ENCODE measurements at places on chromosomes 4 and X.

GRCh38 chr4:81806485-81806884 lies 334.8 kb upstream of the RASGEF1B start:
- DNase-seq: no peak

DNA sequence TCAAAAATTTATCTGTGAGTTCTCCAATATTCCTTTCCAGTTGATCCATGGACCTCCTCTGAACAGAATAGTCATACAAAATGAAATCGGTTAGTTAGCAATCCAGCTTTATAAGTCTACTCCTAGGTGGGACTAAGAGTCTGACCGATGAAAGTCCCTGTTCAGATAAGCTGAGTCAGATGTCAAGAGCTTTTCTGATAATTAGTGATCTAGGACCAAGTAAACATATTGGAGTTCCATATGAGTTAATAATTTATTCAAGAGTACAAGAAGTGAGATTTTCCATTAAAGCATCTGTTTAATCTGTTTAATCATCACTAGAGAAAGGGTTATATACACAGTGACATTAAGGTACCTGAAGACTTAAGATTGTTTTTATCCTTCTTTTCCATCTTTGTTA lies 74.7 kb downstream of the UGT8 start:
- no peak for DNase-seq

GRCh38 chr4:140257461-140258305 lies 103.7 kb upstream of the MAML3 start:
- peak; percentile 42 for DNase-seq

GRCh38 chr4:150593996-150594395 lies 12.0 kb downstream of the MAB21L2 start:
- DNase-seq: no peak

DNA sequence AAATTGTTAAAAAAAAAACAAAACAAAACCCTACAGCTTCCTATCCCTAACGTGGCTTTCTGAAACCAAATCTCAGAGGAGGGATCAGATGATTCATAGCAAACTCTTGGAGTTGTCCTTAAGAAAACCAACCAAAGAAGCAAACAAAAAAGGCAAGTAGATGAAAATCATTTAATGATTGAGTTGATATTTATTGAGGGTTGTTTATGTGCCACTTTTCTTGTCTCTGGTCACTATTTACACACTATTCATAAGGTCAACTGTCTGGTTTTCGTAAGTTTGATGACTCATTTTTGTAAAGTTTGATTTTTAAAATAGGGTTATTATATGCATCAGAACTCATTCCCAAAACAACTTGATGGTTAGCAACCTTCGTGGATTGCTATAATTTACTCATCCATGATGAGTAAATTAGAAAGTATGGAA lies 133.4 kb downstream of the UNC5C start:
- DNase-seq: no peak

DNA sequence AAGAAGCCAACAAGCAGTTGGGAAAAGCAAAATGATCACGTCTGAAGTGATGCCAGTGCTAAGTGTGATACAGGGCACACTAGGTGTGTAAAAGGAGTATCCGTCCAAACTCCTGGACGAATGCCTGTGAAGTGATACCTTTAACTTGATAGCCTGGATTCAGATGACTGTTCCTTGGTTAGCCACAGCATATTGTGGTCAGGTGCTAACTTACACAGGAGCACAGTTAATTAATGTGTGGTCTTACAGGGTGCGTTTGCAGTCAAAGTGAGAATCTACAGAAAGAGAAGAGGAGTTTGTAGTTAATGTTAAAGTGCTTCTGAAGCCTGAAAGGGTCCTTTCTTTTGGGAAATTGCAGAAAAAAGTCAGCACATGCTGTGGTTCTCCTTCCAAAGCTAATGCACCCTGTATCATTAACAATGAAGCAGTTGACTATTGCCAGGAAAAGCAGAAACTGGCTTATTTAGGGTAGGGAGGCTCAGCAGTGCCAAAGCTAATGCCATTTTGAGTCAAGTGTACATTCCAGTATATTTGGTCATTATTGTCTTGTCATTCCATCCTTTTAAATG lies 61.1 kb downstream of the DCLK2 start:
- no peak for DNase-seq

GRCh38 chr4:174216799-174217272 lies 66.6 kb downstream of the FBXO8 start:
- DNase-seq: no peak

GRCh38 chr4:82515705-82516104 lies 46.1 kb downstream of the TMEM150C start:
- no peak for DNase-seq

- no peak for DNase-seq
Observed at GRCh38 chrX:38558686-38559085, 2.7 kb upstream of the TSPAN7 start.

- no peak for DNase-seq
Observed at GRCh38 chrX:17038277-17038676, 91.8 kb downstream of the REPS2 start.

DNA sequence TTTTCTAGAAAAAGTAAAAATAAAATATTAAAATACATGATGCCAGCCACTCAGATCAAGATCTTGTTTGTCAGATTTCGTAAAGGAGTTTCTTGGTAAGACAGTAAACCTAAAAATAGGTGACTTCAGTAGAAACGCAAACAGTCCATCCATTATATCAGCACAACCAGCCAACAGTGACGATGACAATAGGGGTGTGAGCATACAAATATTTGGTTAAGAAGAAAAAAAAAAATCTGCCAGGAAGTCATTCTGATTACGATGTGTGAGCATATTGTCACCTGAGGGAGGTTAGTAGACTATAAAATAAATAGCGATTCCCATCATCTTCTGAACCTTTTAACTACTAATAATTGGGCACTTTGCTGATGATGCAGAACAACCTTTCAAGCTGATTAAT lies 37.6 kb downstream of the SLC7A11 start:
- DNase-seq: no peak

- DNase-seq: no peak
Observed at GRCh38 chrX:110414679-110415439, 56.2 kb downstream of the RTL9 start.

DNA sequence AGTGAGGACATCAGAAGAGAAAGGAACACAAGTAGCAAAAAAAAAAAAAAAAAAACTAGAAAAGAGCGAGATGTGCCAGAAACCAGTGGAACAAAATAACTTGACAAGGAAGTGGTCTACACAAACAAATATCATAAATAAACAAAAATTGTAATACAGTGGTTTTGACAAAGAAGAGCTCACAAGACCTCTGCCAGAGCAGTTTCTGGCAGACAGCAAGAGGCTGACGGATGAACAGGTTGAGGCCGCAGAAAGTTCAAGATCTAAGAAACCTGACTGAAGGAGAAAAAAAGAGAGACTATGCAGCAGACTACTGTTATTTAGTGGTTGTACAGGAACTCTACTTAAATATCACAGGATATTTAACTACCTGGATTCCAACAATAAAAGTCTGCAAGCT lies 66.2 kb downstream of the MAB21L2 start:
- no peak for DNase-seq

GRCh38 chrX:77160301-77160700 lies 286.9 kb upstream of the FGF16 start:
- no peak for DNase-seq

DNA sequence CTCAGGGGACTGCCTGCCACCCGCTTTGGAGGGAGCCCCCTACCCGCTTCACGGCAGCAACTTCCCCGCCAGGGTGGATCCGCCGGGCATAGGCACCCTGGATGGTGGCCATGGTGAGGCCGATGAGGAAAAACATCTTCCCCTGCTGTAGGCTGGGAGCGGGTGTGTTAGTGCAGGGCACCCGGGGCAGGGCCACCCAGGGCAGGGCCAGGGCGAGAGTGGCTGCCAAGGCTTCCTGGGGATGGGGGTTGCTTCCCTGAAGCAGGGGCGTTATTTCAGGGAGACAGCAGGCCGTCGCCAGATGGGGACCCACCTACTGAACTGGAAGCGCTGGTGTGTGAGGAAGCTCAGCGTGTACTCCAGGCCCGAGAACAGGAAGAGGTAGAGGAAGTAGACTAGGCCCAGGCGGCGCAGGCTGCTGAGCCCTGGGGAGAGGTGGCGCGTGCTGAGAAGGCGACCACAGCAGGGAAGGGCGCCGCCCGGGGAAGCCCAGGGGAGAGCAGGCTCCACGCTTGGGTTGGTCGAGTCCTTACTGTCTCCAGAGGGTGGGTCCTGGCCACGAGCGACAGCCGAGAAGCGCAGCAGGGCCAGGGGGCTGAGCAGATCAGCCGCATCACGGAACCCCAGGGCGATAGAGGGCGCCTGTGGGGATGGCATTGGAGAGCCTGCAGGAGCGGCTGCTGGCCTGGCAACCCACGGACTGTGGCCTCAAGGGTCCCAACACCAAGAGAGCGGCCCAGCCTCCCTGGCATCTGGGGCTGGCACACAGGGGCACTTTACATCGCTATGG lies 31.5 kb downstream of the NOP14 start:
- no peak for DNase-seq

- peak; percentile 16 for DNase-seq
Observed at GRCh38 chrX:130825525-130825924, 77.5 kb downstream of the ENOX2 start.

DNA sequence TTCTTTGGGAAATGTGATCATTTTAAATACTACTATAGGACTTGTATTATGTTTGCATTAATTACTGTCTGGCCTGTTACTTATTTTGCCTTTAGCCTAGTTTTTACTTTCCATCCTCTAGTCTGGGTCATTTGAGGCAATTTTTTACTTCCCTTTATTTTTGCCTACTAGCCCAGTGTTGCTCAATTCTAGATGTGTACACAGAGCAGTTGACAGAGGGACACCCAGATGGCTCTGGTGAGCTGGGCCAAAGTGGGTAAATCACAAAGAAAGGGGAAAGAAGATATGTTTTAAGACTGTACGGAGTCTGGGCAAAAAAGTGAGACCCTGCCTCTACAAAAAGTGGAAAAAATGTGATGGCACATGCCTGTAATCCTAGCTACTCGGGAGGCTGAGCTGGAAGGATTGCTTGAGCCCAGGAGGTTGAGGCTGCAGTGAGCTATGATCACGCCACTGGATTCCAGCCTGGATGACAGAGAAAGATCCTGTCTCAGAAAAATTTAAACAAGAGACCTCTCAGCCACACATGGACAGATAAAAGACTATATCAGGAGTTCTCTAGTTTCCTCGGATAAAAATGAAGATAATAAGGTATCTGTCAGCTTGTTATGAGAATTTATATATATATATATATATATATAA lies 35.7 kb downstream of the APOO start:
- DNase-seq: no peak

- DNase-seq: no peak
Observed at GRCh38 chr4:177322266-177322665, 12.6 kb downstream of the NEIL3 start.

DNA sequence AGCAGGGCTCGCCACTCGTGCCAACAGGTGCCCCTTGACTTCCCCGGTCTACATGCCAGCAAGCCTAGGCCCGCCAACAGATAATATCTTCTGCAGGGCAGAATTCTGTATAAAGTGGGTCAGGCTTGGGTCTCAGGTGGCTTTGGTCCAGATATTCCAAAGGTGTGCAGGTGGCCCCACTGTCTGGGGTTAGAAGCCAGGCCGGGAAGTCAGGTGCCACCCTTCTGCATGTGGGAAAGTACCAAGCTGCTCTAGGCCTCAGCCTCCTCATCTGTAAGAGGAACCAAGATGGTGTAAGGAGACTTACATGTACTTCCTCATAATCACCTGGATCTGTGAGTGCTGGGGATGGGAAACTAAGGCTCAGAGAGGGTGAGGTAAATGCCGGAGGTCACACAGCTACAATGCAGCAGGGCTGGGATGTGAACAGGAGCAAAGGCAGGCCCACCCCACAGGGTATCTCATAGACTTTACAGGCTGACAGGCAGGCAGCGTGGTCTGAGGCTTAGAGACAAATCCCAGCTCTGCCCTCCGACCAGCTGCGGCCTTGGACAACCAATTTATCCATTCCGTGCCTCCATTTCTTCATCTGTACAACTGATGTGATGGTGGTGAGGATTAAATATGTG lies 35.9 kb downstream of the WDR1 start:
- DNase-seq: no peak

GRCh38 chr4:107719922-107720722 lies at the start of gene PAPSS1:
Gene PAPSS1 (minus strand): TSS chr4:107720234. CDS start chr4:107720179, 55 bp downstream.
- peak; percentile 93 for DNase-seq

DNA sequence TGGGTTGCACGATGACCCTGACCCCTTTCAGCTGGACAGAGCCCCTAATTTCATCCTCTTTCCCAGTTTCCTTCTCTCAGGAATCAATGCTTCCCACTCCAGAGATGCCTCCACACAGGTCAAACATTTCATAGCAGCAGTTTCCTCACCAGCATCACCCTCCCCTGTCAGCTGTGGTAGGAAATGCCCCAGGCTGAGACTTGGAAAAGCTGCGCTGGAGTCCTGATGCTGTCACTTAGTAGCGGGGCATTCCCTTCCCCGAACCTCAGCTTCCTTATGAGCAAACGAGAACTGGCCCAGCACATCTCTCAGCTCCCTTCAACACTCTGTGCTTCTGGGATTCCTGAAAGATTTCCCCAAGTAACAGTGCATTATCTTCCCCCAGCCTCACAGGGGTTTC lies 2.7 kb downstream of the GJB1 start:
- no peak for DNase-seq

DNA sequence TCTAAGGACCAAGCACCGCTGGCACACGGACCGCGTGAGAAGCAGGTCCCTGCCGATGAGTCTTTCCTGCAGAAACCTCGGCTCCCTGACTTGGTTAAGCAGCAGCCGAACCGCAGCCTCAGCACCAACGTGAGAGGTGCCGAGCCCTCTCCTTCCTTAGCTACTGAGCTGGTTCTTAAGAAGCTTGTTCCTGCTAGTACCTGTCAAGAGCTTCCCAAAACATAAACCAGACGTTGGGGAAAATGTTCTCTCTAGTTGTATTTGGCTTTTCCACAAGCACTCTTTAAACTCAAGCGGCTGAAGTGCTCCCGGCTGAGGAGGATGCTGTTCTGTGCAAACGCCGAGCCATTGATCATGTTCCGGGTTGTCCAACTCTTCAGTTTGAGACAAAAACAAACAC lies 29.3 kb upstream of the TLR3 start:
- DNase-seq: no peak

- DNase-seq: no peak
Observed at GRCh38 chr4:26815706-26816105, 44.9 kb upstream of the STIM2 start.

DNA sequence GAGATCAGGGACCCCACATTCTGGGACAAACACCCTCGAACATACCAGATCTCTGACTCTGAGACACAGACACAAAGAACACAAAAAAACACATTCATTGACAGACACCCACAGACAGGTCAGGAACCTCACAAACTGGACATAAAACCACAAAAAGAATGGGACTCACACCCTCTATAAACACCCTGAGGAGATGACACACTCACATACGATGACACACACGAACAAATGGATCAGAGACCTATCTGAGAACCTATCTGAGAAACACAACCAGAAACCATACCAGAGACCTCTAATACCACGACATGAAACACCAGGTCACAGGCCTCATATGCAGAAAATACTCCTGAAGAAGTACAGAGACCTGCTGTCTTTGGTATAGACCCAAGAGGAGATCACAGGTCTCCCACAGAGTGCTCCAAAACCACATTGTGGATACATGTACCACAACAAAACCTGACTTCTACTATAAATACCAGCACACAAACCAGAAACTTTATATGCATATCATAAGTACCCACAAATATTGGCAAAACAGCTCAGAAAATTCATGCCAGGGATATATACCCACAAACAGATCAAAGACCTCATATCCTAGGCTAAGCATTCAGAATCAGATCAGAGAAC lies 19.5 kb downstream of the SUV39H1 start:
- no peak for DNase-seq

All from NCI-H1436 treated with DMSO at 0.1 percent for 48 hours (cell line).